ENCODE measurements at places on chromosomes 7 and 10.

- no peak for DNase-seq
Measured at GRCh38 chr10:29667191-29667590, 32.4 kb upstream of the SVIL start.

DNA sequence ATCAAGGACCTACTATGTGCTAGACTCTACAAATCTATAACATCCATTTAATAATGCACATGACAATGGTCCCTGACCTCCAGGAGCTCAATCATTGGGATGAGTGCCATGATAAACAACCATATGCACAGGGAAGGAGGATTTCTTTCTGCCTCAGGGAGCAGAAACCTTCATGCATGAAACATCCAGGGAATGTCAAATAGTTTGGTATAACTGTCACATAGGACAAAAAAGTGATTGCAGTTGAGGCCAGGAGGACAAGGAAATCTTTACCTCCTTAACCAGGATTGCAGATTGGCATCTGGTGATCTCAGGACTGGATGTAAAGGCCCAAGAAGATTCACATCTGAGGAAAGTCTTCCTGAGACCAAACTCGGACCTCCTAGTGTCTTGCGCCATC, 993.1 kb downstream of the KCNMA1 start:
- DNase-seq, result no peak

GRCh38 chr7:134018306-134018705, 108.8 kb upstream of the LRGUK start:
- no peak for DNase-seq

- no peak for DNase-seq
Measured at GRCh38 chr7:155007947-155008346, 5.0 kb upstream of the PAXIP1 start.

- no peak for DNase-seq
Measured at GRCh38 chr7:30231271-30231670, 53.1 kb upstream of the ZNRF2 start.

GRCh38 chr7:95501261-95501832, 15.6 kb downstream of the ASB4 start:
- no peak for DNase-seq

GRCh38 chr7:137850571-137850970, 3.8 kb upstream of the DGKI start:
- DNase-seq, result no peak

DNA sequence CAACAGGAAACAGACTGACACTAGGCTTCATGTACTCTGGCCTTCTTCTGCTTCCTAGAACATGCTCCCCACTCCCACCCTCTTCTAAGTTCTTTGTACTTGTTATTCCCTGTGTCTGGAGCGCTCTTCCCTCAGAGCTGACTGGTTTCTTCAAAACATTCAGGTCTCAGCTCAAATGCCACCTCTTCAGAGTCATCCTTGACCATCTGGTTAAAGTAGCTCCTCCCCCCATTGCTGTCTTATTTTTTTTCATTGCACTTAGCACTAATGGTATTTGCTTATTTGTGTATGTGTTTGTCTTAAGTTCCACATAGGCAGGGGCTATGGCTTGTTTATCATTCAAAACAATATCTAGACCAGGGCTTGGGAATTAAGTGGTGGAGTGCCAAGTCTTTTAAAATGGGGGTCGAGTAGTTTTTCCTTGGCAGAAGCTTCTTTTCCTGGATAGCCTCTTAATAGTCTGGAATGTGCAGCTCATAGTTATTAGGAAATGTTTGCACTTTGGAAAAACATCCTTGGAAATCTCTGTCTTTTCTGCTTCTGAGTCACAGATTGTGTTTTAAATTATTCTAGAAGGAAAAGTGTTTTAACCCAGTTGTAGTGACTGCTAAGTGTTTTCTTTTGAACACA, 60.0 kb downstream of the RALA start:
- DNase-seq, result no peak

GRCh38 chr10:91460681-91461080, 50.5 kb downstream of the HECTD2 start:
- DNase-seq, result no peak

DNA sequence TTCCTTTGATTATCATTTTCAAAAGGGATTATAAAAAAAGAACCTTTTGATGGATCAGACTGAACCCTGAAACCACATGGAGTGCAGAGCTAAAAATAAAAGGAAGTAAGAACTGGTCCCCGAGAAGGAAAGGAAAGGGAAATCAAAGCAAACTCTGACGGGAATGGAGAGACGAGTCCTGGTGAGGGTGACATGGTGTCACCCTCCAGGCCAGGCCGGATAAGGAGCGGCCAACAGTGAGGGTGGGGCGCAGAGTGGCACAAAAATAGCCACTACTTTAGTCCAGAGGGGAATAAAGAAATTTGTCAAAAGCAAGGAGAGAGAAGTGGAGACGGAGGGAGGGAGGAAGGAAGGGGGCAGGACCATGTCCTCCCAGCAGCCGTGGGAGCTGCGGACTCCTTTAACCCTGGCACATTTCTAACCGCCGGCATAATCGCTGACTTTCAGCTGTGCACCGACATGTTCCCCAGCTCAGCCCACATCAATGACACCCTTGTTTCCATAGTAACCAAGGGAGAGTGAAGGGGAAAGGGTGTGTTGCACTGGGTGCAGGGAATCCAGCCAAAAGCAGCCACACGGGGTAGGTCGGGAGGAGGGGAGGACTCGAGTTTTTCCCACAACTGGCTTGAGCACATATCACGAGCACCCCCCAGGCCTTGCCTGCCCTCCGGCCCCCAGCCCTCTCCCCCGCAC, 29.7 kb downstream of the TRIM8 start:
- DNase-seq, result no peak

DNA sequence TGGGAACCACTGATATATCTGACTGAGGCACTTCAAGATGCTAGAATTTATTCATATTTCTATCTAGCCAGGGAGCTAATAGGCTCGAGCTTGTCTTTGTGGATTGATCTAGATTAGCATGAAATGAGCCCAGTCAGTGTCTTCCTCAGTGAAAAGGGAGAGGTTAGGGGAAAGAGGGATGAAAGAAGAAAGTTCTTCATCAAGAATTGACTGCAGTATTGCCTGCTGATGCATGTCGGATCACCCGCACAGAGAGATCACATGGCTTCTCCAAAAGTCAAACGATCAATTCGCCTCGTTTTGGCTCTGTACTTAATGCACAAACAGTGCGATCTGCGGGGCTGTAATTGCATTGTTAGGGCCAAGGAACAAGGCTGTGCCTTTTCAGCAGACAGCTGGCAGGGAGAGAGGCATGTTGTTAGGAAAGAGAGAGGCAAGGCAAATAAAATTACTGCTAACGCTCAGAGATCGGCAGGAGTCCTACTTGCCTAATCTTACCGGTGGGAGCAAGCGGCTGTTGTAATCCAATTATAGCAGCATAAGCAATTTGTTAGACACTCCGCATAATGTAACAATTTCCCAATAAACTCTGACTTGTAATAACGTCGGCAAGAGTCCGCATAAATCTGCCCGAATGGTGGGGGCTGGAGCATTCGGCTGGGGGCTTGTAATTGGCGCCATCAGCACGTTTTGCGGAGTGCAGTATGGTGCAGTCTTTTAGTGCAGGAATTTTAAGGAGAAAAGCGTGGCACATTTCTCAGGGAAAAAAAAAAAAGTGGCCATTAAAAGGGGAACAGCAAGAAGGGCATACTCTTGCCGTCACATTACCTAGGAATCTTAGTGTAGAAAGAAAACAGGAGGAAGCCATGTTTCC, 102.1 kb downstream of the POLL start:
- DNase-seq, result no peak

- no peak for DNase-seq
Measured at GRCh38 chr10:52481986-52482555, 168.0 kb downstream of the DKK1 start.

DNA sequence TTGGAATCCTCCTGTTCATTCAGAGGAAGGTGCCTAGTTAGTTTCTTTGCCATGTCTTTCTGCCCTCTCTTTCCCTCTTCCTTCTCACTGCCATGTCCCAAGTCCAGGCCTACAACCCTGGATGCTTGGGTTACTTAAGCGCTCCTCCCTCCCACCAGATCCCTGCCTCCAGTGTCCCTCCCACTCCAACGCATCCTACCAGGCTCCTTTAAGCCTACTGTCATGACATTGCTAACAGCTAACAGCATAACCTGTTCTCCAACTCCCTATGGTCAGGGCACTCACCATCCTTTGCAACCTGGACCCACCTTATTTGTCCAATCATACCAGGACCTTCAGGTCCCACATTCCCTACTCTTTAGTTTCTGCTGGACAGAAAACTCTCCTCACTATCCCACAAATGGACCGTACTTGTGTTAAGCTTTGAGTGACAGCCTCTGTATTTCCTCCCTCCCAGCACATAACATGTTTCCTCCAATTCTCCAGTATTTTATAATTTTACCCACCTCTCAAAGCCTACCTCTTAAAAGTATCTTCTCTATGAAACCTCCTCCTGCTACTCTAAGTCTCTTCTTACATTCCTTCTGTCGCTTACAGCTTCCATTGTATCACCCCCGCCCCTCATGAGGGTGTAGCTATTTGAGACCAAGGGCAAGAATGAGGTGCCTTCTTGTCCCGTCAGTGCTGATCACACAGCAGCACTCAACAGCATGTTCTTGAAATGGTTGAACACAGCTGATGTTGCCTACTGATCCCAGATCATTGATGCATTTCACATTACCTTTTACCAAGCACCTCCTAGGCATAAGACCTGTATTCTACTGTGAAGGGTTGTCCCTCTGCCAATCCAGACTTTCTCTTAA, 1.7 kb downstream of the BLNK start:
- DNase-seq, result no peak

- no peak for DNase-seq
Measured at GRCh38 chr10:3813986-3814837, 29.2 kb upstream of the KLF6 start.

DNA sequence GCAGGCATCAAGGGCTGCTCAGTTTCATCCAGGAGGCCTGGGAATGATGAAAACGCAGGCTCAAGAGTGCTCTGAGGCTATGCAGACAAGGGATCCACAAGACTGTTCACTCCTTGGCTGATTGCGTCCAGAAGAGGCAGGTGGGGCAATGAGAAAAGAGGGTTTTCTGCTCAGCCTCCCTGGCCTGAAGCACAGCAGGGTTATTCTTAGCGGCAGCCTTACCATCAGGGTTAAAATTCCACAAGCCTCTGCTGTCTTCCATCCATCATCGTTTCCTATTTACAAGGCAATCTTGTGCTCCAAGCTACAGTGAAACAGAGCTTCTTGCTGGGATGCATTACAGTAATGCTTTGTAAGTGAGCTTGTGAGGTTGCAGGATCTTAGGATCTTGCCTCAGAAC, 129.4 kb upstream of the SHH start:
- no peak for DNase-seq

DNA sequence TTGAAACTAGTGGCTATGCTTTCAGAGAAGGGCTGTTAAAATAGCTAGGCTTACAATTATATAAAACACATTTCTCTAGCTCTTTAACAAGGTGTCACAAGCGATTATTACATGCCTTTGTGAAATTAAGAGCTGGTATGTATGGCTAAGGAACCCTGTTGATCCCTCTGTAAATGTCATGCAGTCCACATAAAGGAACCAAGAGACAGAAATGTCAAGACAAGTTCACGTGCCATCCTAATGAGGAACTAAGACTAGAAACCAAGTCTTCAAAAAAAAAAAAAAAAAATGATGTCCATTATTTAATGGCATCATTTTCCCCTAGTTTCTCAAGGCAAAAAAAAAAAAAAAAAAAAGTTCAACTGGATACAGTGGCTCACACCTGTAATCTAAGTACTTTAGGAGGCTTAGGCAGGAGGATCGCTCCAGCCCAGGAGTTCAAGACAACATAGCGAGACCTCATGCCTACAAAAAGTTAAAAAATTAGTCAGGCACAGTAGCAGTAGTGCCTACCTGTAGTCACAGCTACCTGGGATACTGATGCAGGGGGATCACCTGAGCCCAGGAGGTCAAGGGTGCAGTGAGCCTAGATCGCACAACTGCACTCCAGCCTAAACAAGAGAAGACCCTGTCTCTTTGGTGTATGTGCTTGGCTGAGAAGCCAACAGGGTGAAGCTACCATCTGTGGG, 63.4 kb downstream of the SRPK2 start:
- no peak for DNase-seq

GRCh38 chr10:121687095-121687813, 89.0 kb upstream of the FGFR2 start:
- DNase-seq, result no peak

- DNase-seq, result no peak
Measured at GRCh38 chr10:17882557-17882956, 69.2 kb upstream of the SLC39A12 start.

- DNase-seq, result no peak
Measured at GRCh38 chr7:25562673-25563182, 334.4 kb upstream of the NPVF start.

DNA sequence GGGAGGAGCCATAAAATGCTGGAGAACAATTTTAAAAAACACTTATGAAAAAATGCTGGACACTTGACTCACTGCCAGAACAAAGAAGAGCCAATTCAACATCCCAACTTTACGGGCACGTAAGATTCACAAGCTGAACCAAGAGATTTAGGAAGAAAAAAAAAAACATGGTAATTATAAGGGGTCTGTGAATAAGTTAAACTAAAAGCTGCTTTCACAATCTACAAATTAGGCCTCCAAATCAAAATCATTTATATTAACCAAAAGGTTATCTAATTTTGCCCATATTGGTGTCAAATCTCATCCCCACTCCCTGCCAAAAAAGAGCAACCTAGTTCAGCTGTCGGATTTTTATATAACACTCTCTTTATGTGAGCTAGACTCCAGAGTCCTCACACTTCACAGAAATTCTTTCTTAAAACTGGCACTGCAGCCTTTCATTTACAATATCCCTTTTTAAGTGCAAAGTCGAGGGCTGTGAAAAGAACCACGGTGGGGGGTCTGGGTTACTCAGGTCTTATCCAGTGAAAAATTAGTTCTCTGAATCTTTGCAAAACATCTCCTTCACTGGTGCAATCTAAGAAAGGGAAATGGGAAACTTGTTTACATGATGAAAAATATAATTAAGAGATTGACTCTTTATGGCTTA, 30.4 kb upstream of the DGKI start:
- DNase-seq, result no peak

- DNase-seq, result no peak
Measured at GRCh38 chr7:3112479-3113134, 68.9 kb upstream of the CARD11 start.

DNA sequence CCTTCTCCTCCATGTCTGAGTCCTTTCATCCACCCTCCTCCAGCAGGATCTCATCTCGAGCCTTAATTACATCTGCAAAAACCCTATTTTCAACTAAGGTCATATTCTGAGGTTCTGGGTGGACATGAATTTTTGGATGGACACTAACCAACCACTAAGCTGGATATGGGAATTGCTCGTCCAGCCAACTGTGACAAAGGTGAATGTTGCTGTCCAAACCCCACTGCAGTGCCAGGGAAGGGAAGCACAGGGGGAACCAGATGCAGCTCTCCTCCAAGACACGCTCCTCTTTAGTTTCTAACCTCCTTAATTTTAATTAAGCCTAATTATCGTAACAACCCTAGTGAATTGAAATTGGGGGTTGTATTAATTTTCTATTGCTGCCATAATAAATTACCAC, 65.1 kb upstream of the EBF3 start:
- no peak for DNase-seq

- DNase-seq, result no peak
Measured at GRCh38 chr7:861222-861621, 15.1 kb upstream of the GET4 start.

- no peak for DNase-seq
Measured at GRCh38 chr7:104627516-104627915, 299.1 kb downstream of the LHFPL3 start.
